ENCODE measurements at places on chromosomes 13 and 19.

GRCh38 chr13:98203646-98204326 lies 26.7 kb upstream of the RNF113B start:
- peak; percentile 42 for DNase-seq

DNA sequence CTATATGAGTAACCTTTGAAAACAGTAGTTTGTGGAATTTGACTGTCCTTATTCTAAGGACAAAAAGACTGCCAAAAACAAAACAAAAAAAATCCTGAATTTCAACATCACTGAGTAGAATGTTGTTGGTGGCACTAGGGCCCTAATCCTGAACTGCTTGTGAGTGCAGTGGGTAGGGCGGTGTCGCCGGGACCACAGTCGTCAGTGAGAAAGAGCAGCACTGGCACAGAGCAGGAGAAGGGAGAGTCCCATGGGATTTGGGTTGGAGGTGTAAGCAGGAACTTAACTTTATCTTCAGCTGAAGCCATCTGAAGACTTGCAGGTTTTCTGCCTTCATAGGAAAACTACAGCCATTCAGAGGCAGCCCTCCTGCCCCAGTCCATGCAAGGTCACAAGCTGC lies 5.6 kb downstream of the PCID2 start:
- no peak for DNase-seq

- DNase-seq: no peak
Measured at GRCh38 chr19:47381653-47382279, 32.7 kb downstream of the DHX34 start.

- no peak for DNase-seq
Measured at GRCh38 chr13:75547917-75548316, 1.7 kb upstream of the UCHL3 start.

GRCh38 chr13:98390086-98390715 lies 186.7 kb downstream of the STK24 start:
- DNase-seq: no peak

GRCh38 chr13:47843005-47843404 lies 158.1 kb downstream of the SUCLA2 start:
- no peak for DNase-seq

GRCh38 chr13:66313413-66313812 lies 916.7 kb downstream of the PCDH9 start:
- DNase-seq: no peak

GRCh38 chr13:110869231-110869804 lies 45.6 kb downstream of the ANKRD10 start:
- DNase-seq: no peak

DNA sequence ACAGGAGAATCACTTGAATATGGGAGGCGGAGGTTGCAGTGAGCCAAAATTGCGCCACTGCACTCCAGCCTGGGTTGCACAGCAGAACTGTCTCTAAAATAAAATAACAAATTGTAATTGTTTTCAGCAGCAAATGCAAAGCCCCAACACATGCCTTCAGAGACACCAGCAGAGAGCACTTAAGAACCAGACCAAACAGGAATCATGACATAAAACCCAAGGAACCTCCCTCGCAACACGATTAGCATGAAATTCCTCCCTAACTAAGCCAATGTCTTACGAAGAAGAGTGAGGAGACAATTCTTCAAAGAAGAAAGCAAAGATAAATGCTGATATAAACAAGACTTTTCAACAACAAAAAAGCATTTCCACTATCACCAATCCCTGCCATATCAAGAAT lies 40.1 kb downstream of the PSPC1 start:
- DNase-seq: no peak

DNA sequence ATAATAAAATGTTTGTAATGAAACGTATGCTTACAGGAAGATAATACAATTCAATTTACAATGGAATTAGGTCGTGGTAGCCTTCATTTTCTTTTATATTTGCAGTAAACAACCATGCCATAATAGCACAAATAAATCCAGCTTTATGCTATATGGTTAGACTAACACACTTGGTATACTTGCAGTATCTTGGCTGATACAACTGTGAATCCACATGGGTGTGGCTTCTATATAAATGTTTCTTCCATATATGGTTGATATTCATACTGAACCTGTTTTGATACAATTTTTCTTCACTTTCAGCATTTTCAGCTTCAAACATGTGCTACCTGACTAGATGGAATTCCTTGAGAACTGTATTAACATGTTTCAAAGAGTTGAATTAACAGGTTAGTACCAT lies 20.4 kb upstream of the SPRY2 start:
- no peak for DNase-seq

DNA sequence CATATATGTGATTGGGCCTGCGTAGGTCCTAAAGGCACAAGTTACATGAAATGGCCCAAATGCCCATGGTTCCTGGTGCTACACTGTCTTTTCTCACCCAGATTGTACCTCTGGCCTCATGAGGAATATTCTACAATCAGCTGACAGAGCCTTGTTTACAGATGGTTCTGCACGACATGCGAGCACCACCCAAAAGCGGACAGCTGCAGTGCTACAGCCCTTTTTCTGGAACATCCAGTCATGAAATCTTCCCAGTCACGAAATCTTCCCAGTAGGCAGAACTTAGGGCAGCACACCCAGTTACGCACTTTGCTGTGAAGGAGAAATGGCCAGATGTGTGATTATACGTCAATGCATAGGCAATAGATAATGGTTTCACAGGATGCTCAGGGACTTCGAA lies 7.7 kb upstream of the ELF1 start:
- DNase-seq: no peak

GRCh38 chr19:51593138-51593890 lies 22.2 kb downstream of the ZNF175 start:
- no peak for DNase-seq

DNA sequence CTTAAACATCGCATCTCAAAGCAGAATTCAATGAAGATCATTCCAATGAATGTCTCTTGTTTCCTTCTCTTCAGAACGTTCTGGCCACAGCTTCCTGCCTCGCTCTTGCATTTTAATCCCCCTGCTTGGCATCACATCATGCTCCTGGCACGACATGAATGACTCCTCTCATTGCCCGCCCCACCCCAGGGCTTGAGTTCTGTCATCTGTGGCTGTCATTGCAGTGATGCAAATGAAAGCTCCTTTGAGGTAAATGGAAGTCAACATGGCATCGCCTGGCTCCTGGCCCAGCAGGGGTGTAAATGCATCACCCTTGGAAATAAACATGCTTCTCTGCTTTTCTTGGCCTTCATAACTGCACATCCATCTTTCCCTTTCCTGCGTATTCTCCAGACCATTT lies 48.6 kb downstream of the SCEL start:
- no peak for DNase-seq

- DNase-seq: no peak
Measured at GRCh38 chr19:44344255-44344654, 12.2 kb downstream of the ZNF112 start.

DNA sequence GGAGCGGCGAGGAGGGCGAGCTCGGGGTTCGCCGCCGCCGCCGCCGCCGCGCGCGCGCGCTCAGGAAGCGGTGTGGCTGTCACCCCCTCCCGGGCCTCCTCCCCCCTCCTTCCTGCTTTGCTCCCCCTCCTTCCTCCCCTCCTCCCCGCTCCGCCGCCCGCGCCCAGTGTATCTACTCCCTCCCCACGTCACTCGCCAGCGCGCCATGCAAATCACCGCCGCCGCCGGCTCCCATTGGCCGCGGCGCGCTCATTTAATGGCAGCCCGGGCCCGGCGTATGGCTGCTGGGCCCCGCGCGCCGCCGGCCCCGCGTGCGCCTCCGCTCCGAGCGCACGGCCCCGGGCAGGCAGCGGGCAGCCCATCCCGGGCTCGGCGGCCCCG lies 335 bp upstream of the SOX1 start:
- no peak for DNase-seq

DNA sequence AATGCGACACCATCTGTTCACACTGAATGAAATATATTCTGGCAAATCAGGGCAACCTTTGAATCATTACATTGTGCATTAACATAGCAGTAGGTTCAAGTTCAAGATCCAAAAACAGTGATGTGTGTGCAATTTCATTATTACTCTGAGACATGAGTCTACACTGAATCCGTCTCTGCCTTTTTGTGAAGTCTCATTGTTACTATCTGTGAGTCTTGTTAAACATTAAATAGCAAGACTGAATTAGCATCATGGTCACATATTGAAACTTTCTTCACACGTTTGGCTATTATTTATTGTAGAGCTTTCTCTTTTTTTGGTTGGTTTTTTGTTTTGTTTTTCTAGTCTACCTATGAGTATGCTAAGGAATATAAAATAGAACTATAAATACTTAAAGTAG lies 117.1 kb upstream of the SLITRK5 start:
- no peak for DNase-seq

DNA sequence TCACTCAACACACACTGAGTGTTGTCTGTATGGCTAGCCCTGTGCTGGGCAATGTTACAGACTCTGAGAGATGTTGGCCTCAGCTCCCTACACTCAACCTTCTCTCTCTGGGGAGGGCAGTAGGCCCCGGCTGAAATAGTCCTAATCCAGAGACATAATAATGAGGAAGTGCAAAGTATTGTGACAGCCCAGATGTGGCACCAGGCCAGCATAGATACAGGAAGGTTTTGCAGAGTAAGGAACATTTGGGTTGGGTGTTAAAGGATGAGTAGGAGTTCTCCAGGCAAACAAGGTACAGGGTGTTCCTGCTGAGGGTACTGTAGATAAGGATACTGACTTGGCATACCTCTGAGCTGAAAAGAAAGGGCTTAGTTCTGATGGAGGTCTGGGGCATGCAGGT lies 2.4 kb downstream of the LIN7B start:
- no peak for DNase-seq

DNA sequence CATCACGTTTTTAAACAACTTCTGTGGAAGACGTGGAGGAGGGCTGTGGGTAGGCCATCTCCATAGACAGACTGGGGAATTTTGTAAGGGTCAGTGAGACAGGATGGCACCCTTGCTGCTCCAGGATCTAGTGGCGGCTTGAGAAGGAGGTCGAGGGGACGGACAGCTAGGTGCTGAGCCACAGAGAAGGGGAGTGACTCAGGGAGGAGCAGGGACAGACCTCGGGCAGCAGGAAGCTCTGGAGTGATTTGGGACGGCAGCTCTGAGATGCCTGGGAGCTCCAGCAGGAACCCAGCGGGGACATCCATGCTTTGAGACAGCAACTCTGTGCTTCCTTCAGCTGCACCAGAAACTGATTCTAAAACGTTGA lies 169.1 kb upstream of the SOX1 start:
- DNase-seq: no peak

DNA sequence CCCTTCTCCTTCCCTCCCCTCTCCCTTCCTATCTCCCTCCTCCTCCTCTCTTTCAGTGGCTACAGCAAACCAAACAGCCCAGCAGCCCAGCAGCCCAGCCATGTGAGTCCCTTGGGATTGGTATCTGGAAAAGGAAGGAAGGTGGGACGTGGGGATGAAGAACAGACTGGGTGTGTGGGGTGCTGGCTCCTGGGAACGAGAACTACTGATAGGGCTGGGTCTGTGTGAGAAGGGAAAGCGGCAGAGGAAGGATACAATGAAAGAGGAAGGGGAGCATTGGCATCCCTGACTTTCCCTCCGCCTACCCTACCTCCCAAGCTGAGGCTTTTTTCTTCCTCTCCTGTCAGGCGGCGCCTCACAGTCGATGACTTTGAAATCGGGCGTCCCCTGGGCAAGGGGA lies 863 bp downstream of the AURKC start:
- no peak for DNase-seq

Measured in fibroblast of skin of left biceps (primary cell).